ENCODE measurements at places on chromosomes 16 and 17.

GRCh38 chr17:57294629-57295501, 38.5 kb downstream of the MSI2 start:
- DNase-seq, result peak; percentile 61

- no peak for DNase-seq
Observed at GRCh38 chr17:19372011-19372370, 6.3 kb upstream of the MAPK7 start.

GRCh38 chr16:30439720-30440348, 5.8 kb downstream of the SEPHS2 start:
- no peak for DNase-seq

DNA sequence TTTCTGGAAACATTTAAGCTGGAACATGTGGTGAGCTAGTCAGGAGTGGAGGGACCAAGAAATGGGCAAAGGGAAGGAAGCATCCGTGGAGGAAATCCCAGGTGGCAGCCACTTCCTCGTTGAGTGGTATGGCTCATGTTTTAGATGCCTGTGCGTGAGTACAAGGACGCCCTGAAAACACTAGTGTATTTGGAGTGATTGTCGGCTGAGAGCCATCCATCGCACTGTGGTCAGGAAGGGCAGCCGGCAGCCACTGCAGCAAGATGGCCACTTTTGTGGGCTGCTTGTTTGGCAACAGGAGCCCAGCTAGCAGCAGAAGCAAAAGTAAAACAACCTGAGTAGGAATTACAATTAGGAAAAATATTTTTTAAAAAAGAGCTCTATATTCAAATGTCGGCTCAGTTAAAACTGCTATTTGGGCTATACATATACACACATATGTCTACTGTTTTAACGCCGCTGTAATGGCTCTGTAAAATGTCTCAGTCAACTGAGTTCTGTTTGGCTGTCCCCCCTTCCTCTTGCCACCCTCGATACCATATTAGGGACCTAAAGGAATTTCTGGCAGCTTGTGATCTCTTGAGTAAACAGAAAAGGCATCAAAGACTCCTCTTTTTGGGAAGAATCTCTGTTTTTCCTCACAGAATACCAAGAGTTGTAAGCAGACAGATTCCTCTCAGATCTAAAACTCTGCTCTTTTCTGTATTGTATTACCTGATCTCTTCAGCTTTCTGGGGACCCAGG, 39.2 kb downstream of the BRD7 start:
- no peak for DNase-seq

DNA sequence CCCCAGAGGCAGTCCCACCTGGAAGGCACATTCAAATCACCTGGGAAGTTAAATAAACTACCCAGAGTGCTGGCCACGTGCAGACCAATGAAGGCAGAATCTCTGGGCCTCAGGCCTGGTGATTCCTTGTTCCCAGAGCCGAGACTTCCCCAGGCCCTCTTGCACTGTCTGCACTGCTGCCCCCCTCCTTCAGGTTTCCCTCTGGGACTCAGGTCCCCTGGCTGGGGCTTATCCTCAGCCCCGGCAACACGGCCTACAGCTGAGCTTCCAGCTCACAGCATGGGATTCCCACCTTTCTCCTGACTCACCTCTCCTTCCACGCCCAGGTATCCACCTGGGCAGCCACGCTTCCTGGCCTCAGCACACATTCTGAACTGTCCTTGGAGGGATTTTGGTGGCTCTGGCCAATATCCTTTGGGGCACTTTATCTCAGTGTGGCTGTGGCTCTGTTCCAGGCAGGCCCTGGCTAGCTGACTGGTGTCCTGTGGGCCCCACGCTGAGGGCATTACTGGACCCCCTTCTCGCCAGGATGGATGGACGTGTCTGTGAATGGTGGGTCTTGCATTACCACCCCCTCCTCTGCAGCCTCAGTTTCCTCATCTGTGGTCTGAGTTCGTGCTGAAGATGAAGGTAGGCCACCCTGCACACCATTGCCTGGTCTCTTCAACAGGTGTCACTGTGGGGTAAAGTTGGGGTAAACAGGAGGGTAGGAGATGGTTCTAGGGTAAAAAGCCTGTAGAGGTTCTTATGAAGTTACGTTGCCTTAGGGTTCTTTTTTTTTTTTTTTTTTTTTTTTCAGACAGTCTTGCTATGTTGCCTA, 165.7 kb downstream of the IRF8 start:
- DNase-seq, result no peak

DNA sequence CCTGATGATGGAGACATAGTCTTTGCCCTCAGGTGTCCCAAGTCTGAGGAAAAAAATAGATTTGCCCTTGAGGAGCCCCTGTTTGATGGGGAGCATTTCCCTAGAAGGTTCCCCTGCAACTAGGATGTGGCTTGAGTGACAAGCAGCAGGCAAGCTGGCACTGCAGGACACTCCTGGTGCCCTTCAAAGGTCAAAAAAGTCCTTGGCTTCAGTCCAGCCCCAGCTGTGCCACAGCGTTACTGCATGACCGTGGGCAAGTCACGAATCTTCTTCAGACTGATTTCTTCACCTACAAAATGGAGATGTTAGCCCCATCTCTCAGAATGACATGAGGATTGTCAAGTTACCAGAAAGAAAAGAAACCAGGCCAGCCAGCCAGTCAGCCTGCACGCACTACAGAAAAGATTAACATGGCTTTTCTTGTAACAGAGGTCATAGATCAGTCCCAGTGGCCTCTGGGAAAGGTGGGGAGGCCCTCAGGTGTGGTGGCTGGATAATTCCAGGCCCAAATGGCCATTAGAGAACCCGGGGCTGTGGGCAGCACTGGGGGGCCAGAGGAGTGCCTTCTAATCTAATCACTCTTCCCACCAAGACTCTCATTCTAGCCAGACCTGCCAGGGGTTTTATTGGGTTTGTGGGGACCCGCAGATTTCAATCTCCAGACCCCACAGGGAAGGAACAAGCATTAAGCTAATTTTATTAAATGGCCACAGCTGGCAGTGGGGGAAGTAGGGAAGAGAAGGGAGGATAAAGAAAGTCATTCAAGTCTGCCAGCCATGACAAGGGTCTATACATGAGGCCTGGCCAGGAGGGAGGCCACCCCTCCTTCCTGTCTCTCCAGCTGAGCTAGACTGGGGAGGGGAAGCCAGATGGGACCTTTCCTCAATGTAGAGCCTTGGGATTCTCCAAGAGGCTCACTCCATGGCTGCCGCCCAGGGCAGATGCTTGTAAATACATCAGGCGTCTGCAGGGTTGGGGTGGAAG, 9.7 kb upstream of the KIF18B start:
- no peak for DNase-seq

GRCh38 chr16:49649013-49649765, 206.7 kb downstream of the ZNF423 start:
- DNase-seq, result no peak

DNA sequence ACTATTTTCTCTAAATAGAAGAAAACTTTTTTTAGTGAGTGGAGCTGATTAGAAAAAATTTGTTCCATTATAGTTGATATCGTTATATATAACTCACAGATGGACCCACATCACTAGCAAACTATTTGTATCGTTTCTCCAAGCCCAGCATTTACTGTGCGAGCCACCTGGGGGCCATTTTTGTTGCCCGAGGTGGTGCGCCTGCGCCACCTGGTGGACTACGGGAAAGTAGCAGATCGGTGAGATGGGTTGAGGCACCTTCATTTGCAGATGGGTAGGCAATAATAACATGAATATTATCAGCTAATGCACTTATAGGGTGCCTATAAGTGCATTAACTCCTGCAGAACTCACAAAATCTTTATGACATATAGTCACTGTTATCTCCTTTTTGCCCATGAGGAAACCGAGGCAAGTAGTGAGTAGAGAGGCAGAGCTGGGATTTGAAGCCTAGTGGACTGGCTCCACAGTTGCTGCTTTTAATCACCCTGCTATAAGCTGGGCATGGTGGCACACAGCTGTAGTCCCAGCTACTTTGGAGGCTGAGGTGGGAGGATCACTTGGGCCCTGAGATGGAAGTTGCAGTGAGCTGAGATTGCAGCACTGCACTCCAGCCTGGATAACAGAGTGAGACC, 23.2 kb upstream of the NTN1 start:
- DNase-seq, result peak; percentile 77

GRCh38 chr17:4722678-4723240, 8.5 kb upstream of the MED11 start:
- no peak for DNase-seq
